Breast epithelium (tissue), 4 donors: ENCODE measurements at places on chromosomes 6 and 20. TPM values are rescaled to one million over a fixed set of nuclear protein-coding genes. Genes with fewer than 3 reads are reported as not detected.

DNA sequence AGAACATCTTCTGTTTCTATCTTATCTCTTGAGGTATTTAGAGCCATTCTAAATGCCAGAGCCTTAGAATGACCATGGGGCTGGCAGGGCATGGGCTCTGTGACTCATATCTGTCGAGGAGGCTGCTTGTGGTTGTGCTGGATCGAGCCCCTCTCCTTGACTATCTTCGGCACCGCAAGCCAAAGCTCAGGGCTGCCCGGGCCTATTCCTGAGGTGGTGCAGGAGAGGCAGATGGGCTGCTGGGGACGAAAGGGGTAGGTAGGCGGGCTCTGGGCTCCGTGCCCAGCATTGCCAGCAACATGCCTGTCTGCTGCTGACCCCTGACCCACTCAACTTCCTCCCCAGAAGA lies 89.9 kb downstream of the NOL4L start:
- H3K4me3 ChIP-seq: no peak overlapping the region
- no peaks in the 10 kb centered on the region for H3K36me3 ChIP-seq
- no peaks in the 10 kb centered on the region for H3K27me3 ChIP-seq
- H3K27ac ChIP-seq: no peak overlapping the region

GRCh38 chr6:54255886-54256285 lies 52.4 kb upstream of the TINAG start:
- no peak for DNase-seq
- H3K27me3 ChIP-seq: no peaks in the 10 kb centered on the region
- H3K4me3 ChIP-seq: no peak overlapping the region
- no peak overlapping the region for H3K27ac ChIP-seq
- no peaks in the 10 kb centered on the region for H3K4me1 ChIP-seq
- H3K36me3 ChIP-seq: no peaks in the 10 kb centered on the region

- H3K4me1 ChIP-seq: peaks cover 7% of the 10 kb centered on the region
- H3K27ac ChIP-seq: no peak overlapping the region
- no peak overlapping the region for H3K4me3 ChIP-seq
- H3K27me3 ChIP-seq: no peaks in the 10 kb centered on the region
- DNase-seq: no peak
- H3K36me3 ChIP-seq: no peaks in the 10 kb centered on the region
Observed at GRCh38 chr6:106626485-106626884, 2.8 kb downstream of the RTN4IP1 start.

DNA sequence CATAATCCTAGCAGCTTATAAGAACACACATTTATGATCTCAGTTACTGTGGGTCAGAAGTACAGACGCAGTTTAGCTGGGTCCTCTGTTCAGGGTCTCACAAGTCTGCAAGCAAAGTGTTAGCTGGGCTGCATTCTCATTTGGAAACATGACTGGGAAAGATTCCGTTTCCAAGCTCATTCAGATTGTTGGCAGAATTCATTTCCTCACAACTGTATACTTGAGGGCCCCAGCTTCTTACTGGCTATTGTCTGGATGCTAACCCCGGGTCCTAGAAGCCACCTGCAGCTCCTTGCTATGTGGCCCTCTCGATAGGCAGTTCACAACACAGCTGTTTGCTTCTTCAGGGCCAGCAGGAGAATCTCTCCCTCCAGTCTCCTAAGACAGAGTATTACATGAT lies 13.1 kb downstream of the TCP11 start:
- no peaks in the 10 kb centered on the region for H3K27me3 ChIP-seq
- no peak for DNase-seq
- H3K27ac ChIP-seq: no peak overlapping the region
- H3K4me1 ChIP-seq: no peaks in the 10 kb centered on the region

The MYCT1 gene
- 6.6 TPM for total RNA-seq
